Activated CD4-positive, CD25-positive, alpha-beta regulatory T cell (primary cell): ENCODE measurements at places on chromosomes 6 and 20.

- DNase-seq: no peak
Observed at GRCh38 chr20:609371-609964, 641 bp downstream of the TCF15 start.

DNA sequence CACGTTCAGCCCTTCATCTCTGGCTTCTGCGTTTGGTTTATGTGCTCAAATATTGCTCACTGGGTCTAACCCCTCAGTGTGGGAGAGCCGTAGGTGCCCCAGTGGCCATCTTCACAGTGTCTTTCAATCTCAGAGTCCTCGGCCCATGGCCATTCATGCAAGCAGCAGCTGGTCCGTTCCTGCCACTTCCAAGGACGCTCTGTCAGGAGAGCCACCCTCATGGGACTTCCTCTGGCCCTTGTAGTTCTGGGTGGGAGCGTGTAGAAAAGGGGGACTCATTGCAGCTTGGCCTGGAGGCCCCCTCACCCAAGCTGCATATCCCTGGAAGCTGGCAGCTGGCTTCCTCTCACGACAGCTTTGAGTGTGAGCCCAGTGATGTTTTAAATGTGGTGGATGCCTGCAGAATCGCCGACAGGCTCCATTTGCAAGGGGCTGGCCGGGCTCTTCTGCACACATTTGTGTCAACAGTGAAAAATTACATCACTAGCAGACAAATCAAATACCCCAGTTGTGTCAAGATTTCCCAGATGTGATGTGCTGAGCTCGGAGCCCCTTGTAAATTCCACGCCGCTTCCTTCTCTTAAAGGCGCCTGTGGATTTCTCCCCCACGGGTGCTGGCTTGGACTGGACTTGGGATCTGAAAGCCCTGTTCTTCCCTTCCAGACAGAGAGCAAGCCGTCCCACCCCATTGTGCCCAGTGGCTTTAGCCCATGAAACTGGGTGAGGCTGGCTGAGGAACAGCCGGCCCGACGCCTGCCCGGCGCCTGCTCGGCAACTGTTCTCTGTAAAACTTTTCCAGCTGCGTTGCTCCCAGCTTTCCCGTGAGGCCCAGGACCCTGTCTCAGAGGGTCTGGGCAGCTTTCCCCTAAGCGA, 360.1 kb downstream of the TAF4 start:
- no peak for DNase-seq

DNA sequence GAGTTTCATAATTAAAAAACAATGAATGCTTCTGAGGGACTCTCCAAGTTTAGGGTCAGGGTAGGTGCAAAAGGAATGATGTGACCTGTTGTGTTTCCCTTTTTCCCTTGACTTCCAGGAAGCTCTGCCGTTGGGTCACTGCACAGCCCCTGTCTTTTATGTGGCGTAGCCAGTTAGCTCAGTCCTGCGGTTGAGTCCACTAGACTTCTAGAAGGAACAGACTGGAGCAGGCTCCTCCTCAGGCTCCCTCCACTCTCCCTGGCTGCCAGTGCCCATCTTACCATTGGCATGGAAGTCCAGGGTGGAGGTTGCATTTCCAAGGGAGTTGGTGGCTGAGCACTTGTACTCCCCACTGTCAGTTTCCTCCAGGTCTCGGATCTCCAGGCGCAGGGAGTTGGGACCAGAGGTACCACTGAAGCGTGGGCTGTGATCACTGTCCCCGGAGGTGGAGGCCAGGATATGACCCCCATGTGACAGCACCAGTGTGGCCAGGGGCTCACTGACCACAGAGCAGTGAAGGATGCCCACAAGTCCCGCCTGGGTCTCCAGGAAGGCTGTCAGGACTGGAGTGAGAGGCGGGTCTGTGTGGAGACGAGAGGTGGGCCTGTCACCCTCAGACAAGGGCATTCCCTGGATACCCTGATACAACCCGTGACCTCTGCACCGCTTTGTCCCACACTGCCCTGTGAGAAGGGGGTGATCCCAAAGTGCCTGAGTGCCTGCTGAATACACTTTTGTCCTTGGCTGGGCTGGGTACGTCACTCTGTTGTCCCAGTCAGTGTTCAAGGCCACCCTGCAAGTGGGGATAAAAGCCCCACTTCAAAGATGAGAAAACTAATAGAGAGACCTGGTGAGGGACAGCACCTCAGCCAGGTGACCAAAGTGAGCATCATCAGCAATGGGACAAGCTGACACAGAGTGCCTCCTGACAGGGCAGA, 11.1 kb downstream of the SIGLEC1 start:
- no peak for DNase-seq

DNA sequence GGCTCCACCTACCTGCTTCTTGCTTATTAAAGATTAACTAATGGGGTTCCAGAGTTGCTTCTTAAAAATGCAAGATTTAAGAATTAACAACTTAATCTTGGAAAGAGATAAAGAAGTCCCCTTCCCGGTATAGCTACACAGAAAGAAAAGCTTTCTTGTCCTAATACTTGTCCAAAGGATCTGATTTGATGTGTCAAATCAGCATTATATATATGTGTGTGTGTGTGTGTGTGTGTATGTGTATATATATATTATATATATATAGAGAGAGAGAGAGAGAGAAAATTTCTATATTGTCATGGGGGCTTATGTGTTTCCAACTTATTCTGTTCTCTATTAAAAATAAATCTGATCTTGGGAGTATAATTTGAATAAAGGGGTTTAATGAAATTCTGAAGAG, 4.6 kb upstream of the HMGN4 start:
- DNase-seq: no peak

DNA sequence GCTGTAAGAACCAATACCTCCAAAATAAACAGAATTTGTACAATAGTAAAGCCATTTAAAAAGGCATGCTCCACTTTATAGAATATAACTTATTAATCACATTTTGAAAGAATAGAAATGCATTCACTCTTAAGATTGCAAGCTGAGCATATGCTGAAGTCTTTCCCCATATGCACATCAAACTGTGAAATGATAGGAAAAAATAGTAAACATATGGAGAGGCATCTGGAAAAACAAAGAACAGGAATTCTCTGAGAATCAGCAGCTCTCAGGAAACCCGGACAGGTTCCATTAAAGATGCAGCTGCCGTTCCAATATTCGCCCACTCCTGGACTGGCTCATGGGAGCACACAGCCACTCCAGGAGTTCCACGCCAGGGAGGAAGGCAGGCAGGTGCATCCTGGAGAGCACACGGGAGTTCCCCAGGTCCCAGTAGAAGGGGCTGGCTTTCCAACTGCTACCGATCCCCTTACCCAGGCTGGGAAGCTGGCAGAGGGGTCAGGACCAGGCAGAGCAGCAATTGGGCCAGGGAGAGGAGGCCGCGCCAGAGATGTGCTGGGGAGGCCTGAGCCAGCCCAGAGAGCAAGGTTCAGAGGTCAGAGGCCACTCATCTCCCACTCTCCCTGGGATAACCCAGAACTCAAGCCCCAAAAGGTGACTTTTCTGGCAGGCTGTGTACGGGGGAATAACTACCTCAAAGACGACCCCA, 111.1 kb downstream of the DLL1 start:
- DNase-seq: no peak

DNA sequence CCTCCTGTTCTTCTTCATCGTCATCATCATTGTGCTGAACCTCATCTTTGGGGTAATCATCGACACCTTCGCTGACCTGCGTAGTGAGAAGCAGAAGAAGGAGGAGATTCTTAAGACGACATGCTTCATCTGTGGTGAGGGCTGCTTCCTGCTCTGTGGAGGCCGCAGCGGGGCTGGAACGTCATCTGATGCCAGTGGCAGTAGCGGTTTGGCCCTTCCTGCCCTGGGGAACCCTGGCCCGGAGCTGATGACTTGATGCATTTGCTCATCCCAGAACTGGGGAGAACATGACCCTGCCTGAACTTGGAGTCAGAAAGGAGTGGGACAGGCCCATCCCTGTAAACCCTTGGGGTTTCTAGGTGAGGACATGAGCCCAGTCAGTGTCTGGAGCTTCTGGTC, 18.7 kb downstream of the UQCC2 start:
- peak; percentile 18 for DNase-seq

- DNase-seq: no peak
Observed at GRCh38 chr6:156508923-156509322, 268.3 kb upstream of the ARID1B start.

DNA sequence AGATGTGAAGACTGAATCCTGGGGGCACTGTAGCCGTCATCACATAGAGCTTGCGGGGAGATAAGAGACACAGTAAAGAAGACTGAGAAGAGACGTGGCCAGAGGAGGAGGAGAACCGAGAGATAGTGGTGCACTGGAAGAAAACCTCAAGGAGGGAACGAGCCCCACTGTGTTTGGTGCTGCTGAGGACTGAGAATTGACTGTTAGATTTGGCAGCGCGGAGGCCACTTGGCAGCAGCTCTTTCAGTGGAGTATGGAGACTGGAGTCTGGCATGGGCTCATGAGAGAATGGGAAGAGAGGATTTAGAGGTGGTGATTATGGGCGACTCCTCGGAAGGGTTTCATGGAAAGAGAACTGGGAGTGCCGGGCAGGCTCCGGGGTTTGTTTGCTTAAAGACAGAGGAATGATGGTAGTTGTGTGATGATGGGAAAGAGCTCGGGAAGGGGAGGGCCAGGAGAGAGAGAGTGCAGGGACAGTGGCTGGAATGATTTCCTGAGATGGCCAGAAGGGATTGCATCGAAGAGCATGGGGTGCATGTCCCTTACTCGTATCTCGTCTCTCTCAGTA, 18.0 kb downstream of the CDYL start:
- no peak for DNase-seq

- DNase-seq: no peak
Observed at GRCh38 chr6:30787954-30788353, 43.6 kb upstream of the IER3 start.

GRCh38 chr6:136843210-136843609, 20.8 kb downstream of the PEX7 start:
- DNase-seq: no peak

DNA sequence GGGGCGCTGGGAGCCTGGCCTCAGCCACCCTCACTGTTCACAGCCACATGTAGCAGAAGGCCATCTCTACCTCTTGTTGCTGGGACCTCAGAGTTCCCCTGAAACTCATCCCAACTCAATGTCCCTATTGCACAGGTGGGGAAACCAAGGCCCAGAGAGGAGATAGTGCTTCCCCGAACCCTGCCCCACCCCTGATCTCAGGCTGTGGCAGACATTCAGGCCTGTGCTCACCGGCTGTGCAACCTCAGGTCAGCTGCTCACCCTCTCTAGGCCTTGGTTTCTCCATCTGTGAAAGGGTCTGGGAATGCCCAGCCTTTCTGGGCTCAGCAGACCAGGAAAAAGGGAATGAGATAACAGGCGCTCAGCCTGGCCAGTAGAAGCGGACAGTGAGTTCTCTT, 6.4 kb upstream of the SLC52A3 start:
- DNase-seq: no peak

- DNase-seq: no peak
Observed at GRCh38 chr6:65776332-65776731, 69.3 kb upstream of the EYS start.

- no peak for DNase-seq
Observed at GRCh38 chr6:40343877-40344565, 243.1 kb downstream of the LRFN2 start.

- DNase-seq: no peak
Observed at GRCh38 chr20:49618289-49618688, 50.4 kb upstream of the PTGIS start.

- DNase-seq: no peak
Observed at GRCh38 chr6:42091718-42092023, 41.3 kb downstream of the TAF8 start.

DNA sequence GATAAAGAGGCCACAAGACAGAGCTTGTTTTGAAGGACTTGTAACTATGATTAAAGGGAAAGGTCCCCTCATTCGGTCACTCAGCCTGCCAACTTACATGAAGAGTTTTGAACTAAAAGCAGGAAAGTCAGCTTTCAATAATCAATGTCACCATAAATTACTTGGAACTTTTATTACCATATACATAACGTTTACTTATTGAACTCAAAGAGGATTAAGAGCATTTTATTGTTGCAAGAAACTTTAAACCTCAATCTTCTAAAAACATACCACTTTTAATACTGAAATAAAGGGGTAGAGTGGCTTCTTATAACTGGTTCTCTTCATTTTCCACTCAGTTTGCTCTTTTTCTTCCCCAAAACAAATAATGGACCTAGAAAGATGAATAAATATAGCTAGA, 65.1 kb downstream of the CNKSR3 start:
- DNase-seq: no peak

GRCh38 chr6:1287103-1287591, 24.8 kb upstream of the FOXQ1 start:
- DNase-seq: no peak

DNA sequence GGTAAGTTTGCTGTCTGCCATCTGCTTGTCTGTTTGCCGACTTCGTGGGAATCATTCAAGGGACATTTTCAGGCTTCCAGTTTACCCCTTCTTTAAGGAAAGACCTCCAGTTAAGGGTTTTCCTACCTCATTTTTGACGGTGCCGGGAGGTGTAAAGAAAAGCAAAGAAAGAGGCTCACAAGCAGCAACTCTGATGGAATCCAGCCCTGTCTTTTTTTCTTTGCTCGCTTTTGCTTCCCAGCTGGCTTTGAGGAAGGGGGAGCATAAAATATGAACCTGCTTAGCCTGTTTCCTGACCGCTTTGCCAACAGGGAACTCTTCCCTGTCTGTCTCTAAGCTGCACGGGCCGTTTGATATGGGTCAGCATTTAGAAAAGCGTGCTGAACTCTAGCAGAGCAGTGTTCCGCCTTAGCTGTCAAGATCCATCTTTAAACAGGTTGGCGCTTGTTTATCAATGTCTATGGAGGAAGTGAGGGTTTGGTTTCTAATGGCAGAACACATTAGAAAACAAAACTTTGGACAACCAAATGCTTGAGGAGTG, 13.8 kb downstream of the SYTL3 start:
- DNase-seq: no peak

GRCh38 chr6:165986311-165986913, 181.2 kb downstream of the TBXT start:
- no peak for DNase-seq
